ENCODE measurements at places on chromosomes 6 and 20.

GRCh38 chr20:24164360-24164759, 175.8 kb upstream of the GGTLC1 start:
- no peak for DNase-seq

DNA sequence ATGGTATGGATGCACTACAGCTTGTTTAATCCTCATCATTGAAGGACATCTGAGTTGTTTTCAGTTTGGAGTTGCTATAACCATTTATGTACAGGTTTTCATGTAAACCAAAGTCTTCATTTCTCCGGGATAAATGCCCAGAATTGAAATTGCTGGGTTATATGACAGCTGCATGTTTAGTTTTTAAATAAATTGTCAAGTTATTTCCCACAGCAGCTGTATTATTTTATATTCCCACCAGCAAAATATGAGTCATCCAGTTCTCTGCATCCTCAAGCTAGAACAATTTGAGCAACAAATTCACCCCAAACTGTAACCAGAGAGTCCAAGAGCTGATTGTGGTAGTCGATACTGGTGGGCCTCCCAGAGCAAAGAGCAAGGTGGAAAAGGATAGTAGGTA, 161.0 kb upstream of the PRND start:
- DNase-seq, result no peak

DNA sequence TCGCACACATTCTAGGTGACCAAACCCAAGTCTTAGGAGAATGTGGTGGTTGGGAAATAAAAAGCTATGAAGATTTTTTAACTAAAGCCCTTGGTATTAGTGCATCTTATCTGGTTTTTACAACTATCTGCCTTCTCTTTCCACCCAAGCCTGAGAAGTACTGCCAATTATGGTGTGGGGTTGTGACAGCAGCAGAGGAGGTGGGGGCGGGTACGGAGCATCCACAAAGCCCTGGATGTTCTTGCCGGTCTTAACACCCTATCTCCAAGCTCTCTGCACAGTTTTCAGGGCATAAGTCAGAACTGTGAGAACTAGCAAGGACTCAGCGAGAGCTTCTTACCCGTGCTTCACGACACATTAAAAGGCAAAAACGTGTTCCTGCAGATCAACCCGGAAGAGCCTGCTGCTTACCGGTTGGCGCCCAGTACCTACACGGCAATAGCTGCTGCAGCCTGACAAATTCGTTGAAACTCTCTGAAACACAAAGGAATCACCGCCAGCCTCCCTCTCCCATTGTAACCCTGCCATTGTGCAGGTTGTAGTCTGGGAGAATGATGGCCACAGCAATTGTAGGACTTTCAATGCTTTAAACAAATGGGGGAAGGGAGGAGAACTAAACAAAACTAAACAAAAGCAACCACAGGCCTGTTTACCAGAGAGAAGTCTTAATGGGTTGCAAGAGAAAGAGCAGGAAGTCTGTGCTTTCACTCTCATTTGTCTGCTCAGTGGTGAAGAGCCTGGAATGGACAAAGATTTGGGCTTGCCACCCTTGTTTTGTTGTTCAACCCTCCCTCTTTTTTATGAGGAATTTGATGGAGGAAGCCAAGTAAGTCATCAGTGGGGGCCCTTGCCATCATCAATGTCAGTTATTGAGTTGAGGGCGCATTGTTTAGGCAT, 461.0 kb upstream of the JARID2 start:
- DNase-seq, result peak; percentile 11

DNA sequence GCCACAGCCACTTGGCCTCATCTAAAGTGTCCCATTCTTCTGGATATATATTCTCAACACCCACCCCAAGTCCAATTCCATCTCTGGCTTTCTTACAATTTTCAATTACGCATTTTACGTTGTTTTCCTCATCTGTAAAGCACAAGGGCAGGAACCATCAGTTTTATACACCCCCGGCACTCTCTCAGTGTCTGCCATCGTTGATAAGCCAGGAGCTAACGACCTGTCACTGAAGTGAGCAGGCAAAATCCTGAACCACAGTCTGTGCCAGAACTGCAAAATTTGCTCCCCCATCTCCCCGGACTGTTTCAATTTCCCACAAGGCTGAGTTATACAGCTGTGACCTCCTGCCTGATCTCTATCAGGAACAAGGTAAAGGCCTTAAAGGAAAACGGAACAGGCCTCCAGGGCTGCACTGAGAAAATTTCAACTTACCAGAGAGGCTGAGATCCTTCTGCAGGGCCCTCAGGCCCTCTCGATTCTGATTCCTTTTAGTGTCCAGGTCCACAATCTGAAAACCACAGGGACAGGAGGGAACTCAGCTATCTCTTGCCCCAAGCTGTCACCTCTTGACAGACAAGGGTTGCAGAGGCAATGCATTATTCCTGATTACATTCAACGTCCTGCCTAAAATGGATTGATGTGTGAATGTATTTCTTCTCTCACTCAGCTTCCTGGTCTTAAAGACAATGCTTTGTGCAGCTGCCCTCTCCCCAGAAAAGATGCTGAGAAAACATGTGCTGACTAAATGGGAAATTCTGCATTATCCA, 1.8 kb downstream of the PDRG1 start:
- DNase-seq, result no peak

DNA sequence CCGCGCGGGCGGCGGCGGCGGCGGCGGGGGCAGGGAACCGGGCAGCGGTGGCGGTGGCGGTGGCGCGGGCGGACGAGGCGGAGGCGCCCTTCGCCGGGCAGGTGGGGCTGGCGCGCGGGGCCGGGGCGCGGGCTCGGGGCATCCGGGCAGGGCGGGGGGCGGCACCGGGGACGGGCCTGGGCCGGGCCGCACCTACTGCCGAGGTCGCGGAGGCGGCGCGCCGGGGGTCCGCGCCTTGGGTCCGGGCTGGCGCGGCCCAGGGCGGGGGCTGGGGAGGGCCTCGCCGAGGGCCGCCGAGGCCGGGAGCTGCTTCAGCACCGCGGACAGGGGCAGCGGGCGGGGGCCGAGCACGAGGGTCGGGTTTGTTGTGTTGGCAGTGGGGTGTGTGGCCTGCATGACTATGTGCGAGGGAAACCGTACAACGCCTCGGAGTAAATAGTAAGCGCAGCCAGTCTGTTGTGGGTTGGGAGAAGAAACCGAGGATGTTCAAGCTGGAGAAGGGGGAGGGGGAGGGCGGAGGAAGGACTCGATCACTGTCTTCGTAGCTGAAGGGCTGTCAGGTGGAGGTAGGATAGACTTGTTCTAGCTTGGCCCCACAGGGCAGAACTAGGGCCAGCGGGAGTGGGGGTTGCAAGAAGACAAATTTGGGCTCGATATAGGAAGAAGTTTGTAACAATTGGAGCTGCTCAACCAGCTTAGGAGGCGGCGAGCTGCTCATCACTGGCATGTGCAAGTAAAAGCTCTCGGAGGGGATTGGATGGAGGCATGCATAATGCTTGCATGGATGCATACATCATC, 593 bp downstream of the MMP24 start:
- peak; percentile 43 for DNase-seq

DNA sequence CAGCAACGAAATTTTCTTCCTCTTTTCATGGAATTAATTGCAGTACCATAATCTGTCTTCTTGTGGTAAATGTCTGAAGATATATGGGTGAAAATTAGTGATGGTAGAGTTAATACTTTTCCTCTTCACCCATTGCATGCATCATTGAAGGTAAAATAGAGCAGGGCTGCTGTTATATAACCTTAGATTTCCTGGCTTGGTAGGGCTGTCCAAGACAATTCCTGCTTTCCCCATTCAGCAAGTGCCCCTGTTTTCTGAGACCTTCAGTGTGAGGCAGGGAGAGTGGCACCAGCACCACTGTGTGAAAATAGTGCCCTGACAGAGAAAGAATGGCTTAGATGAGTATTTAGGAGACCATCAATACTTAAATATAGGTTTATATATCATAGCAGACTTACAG, 202.0 kb downstream of the ZFAND3 start:
- DNase-seq, result no peak

GRCh38 chr6:131368198-131368911, 204.7 kb upstream of the ARG1 start:
- no peak for DNase-seq

Measured in NCI-H2227 treated with DMSO at 0.1 percent for 48 hours (cell line).